ENCODE measurements at places on chromosomes 3 and 15.

DNA sequence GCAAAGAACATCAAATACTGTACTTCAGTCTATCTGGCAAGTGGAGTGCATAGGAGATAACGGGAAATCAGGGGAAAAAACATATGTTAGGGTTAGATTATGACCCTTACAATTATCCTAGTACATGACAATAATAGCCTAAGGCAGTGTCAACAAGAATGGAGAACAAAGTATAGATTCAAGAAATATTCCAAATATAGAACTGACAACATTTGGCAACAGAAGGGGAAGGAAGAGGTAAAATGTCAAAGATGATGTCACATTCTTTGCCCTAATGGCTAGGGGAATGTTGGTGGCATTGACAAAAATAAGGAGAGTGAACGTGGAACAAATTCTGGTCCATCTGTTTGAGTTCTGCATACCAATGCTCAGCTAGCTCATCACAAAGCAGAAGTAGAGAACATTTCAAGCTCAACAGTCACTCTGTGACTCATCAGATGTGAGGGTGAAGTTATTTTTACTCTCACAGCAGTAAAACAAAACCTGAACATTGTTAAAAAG lies 15.5 kb upstream of the ATP8B4 start:
- DNase-seq = no peak

- no peak for DNase-seq
Measured at GRCh38 chr3:43410592-43410991, 124.3 kb downstream of the SNRK start.

DNA sequence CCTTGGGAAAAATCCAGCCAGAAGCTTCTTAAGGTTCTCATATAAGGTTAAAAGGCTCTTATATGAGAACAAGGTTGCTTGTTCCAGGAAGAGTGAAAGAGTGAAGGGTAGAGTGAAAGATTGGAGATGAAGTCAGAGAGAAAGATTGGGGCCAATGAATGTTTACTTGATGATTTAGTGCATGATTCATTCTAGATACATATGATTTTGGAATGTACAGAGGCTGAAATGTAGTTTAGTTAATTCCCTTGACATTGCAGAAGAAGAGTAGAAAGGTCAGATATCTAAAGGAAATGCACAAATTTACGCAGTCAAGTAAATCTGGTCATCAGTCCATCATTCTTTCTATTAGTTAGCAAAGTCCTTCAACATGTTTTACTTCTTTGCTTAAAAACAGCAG lies 619.8 kb upstream of the ZNF717 start:
- DNase-seq = no peak

DNA sequence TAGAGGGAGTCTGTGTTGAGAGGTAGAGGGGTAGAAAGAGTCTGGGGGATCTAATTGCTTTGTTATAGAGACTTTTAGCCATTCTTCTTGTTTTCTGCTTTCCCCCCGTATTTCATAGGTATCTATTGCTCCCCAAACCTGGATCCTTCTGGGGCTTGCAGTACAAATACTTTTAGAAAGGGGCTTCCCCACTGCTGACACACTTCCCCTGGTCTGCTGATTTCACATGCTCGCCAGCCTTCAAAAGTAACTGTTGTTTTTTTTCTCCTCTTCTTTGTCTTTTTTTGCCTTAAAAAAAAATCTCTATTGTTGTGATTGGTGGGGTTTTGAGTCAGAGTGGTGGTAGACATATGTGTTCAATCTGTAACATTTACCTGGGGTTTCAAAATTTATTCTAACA lies 300.6 kb upstream of the AZI2 start:
- DNase-seq = no peak

DNA sequence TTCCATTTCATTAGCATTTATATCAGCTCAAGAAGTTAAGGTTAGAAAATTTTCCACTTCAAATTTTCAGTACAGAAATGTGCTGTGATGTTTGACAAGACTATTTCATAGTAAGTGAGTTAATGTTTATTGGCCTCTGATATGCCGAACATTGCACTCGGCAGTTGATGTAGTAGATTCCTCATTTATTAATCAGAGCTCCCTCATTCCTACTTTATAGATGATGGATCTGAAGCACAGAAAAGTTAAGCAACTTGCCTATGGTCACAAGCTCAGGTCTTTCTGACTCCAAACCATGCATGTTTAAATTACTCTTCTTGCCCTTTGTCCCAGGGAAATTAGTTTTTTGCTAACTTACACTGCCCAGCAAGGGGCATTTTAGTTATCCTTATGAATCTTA lies 92.0 kb downstream of the ATG7 start:
- DNase-seq = no peak

DNA sequence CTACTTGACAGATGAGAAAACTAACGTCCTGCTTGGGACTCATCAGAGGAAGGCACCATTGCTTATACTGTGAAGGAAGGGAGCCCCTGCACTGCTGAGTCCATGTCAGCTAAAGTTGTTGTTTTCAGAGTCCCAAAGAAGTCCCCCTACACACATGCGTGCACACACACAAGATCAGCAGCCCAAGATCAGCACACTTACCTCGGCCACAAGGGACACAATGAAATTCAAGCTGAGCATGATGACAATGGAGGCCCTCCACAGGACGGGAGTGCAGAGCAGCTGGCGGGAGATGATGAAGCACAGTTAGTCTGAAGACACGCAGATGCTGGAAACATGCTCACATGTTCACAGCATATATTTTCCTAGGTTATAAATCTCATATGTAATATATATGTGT lies 28.6 kb upstream of the ATP13A5 start:
- DNase-seq = no peak

DNA sequence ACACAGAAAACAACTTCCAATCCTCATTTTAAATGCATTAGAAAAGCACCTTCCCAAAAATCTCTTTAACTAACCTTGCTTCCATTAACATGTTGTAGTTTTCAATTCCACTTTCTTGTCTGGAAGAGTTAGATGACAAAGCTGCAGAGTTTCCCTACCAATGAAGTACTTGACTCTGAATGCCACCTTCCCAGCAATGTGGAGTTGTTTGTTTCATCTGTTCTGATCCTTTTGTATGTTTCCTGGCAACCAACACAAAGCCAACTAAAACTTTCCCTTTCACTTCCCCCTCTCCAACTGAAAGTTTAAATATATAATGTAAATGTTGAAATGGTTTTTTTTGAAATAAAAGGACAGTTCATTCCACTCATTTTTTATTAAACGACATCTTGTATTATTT lies at the start of gene WDR49:
Gene WDR49, minus strand, starts transcription at position 183 of the 400 bp plus-strand sequence. CDS start 517 bp downstream, outside the sequence.
- DNase-seq = no peak

GRCh38 chr3:10263646-10264363 lies 15.5 kb downstream of the TATDN2 start:
- peak; percentile 82 for DNase-seq

DNA sequence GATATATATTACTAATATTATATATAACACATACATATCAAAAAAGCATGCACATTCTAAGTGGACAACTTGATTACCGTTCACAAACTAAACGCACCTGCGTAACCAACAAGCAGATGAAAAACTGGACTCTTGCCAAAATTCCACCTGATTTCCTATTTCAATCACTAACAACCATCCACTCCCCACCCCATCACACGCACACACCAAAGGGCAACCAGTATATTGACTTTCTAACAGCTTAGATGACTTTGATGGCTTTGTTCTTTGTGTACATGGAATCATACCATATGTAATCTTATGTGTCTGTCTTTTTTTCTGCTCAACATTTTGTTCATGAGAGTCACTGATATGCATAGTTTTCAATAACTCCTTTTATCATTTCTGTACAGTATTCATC lies 496.8 kb upstream of the ARRDC4 start:
- no peak for DNase-seq

DNA sequence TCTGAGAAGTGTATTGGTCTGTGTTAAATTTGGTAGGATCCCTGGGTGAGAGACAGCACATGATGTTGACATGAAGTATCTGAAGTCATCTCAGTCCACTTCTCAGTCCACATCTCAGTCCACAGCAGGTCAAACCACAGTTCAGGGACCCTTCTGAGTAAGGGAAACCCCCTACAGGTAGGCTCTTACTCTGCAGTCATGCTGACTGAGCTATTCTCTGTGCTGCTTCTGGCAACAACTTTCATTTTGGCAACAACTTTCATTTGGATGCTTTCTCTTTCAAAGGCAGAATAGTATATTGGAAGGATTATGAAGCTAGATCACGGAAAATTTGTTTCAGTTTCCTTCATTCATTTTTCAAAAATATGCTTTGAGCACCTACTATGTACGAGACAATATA lies 178.2 kb upstream of the GOLIM4 start:
- no peak for DNase-seq

- DNase-seq = no peak
Measured at GRCh38 chr3:100002599-100003350, 111.5 kb downstream of the FILIP1L start.

DNA sequence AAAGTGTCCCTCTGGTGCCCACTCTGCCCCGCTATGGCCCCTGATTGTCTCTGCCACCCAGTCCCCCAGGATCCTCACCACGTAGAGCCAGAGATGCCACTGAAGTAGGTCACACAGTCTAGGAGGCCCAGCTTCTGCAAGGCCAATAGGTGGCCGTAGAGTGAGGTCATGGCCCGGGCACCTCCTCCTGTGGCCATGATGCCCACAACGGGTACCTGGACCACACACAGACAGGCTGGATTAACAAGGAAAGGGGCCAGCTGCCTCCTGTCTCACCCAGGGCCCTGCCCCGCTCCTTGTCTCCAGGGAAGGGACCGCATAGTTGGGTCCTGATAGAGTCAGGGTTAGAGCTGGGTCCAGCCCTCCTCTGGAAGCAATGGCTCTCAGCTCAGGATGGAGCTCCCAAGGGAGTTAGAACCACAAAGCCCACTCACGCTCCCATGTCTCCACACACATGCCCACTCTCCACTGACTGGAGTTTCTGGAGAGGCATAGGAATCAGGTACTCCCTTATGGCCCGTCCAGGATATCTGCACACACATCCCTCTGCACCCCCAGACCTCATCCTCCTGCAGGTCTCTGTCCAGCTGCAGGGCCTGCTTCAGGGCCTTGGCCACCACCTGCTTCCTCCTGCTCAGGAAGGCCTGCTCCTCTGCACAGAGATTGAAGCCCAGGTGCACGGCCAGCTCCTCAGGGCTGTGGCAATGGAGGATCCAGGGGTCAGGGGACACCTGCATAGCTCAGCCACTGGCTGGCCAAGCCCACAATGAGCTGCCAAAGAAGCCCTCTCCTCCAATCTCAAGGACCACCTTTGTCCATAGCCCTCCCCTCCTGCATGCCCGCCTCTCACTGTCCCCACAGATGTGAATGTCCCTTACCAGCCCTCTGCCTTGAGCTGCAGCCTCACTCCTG lies 13.2 kb downstream of the PLA2G4D start:
- DNase-seq = no peak

DNA sequence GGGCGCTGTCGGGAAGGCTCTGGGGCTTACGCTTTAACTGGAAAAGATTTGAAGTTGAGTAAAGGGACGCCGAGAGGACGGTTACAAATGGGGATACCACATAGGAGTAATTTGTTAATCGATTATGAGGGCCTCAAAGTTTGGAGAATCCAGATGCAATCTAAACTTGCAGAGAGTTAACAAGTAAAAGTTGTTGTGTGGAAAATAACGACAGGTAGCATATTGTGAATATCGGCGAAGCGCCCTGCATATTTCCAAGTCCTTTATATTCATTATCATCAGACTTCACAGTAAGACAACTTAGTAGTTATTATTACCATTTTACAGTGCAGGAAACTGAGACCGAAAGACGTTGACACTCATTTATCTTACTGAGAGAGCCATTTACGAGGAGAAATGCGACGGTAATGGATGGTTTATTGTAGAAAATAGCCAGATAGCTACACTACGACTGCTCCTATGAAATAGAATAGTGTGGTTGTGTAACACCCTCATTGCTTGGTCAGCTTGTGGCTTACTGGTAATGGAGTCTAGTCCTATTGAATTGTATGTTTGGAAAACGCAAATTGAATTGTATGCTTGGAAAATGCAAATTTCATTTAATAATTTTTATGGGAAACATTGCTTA lies 700 bp downstream of the MKRN2 start:
- DNase-seq = no peak

DNA sequence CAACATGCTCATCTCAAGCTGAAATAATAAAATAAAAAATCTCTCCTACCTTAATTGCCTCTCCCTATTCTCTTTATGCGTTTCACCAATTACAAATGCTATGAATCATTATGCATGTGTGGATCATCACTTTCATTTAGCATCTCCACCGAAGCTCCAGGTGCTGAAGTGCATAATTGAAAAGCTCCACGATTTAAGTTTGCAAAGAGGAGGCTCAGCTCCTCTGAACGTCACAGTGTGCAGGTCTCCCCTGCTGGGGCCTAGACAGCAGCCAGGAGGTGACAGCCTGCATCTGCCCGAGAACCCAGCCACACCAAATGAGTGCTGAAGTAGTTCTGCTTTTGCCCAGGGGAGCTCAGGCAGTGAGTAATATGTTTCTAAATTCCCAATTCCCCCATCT lies 60.5 kb upstream of the GLCE start:
- DNase-seq = no peak

- no peak for DNase-seq
Measured at GRCh38 chr15:33242669-33243191, 48.2 kb upstream of the FMN1 start.

DNA sequence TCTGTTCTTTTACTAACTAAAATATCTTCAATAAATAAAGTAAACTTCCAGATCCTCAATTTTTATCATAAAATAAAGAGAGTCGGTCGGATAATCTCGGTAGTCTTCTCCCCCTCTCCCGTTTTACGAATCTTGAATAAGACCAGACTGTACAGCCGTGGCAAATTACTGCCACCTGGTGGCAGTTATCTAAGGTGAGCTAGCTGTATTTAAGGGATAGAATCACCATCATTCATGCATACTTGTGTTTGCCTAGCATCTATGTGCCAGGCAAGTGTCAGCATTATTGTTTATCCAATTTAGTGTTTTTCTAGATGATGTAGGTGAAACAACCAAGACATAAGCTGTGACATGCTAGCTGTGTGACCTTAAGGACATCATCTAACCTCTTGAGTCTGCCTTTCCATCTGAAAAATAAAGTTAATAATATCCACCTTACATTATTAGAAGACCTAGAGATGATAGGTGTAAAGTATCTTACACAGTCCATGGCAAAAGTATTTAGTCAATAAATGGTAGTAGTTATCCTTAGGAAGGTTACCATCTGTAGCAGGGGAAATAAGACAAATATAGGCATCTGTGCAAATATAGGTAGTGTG lies 21.3 kb downstream of the DUT start:
- DNase-seq = peak; percentile 61

GRCh38 chr3:177451864-177452830 lies 254.9 kb upstream of the TBL1XR1 start:
- DNase-seq = no peak

GRCh38 chr3:157427901-157428300 lies 8.7 kb upstream of the PTX3 start:
- DNase-seq = no peak

DNA sequence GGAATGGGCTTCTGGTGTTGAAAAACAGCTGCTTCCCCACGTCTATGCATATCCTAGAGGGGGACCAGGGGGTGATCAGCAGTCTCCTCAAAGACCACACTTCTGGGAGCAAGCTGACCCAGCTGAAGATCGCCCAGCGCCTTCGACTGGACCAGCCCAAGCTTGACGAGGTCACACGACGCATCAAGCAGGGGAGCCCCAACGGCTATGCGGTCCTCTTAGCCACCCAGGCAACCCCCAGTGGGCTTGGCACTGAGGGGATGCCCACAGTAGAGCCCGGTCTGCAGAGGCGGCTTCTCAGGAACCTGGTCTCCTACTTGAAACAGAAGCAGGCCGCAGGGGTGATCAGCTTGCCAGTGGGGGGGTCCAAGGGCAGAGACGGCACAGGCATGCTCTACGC lies 2.5 kb downstream of the RBM15B start:
- DNase-seq = no peak

Measured in activated CD4-positive, alpha-beta memory T cell treated with anti-CD3 and anti-CD28 coated beads for 36 hours (primary cell).